ENCODE measurements at places on chromosomes 1 and 21. TPM values are rescaled to one million over a fixed set of nuclear protein-coding genes. Genes with fewer than 3 reads are reported as not detected.
A peak's percentile ranks its signal among the peaks of the same experiment; 100 is the strongest.

KCNJ9 gene
- total RNA-seq = not detected

- DNase-seq = no peak
Measured at GRCh38 chr1:15708486-15709137, 24.5 kb downstream of the PLEKHM2 start.

DNA sequence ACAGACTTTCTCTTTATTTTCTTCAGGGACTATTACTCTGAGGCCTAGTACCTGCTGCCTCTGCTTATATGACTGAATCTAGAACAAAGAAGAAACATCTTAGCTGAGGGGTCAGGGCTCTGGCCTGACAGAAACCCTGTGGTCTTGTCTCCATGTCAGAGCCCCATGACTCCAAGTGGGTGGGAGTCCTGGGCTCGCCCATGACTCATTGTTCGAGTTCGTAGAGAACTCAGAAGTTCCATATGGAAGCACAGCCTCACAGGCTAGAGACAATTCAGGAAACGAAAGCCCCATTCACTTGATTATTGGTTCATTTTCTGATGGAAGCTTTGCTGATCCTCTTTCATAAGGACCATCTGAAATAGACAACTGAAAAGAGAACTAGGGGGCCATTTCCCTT, 73.2 kb downstream of the CD58 start:
- no peak for DNase-seq

DNA sequence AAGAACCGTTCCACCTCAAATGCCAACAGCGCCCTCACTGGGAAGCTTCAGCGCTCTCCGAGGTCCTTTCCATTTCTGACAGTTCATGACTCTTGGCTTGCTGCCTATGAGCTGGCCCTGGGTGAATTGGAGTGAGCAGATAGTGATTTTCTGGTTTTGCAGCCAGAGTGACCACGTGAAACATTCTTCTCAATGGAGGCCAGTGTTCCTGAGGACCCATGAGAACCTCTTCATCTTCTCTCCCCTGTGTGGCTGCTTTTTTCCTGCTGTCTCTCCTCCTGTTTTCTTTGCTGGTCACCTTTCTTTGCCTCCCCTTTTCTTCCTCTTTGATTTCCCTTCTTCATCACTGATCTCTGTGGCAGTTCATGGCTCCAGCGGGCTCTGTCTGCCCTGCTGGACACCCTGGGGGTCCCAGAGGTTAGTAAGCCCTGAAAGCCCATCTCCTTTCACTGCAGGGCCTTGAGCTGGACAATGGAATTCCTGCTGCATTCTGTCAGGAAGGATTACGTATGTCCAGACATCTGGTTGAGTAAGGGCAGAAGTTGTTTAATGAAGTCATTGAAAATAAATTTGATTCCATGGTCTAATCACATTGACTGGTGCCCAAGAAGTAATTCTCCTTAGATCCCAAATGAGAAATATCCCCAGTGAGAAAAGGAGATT, 29.9 kb downstream of the VASH2 start:
- peak; percentile 44 for DNase-seq

DNA sequence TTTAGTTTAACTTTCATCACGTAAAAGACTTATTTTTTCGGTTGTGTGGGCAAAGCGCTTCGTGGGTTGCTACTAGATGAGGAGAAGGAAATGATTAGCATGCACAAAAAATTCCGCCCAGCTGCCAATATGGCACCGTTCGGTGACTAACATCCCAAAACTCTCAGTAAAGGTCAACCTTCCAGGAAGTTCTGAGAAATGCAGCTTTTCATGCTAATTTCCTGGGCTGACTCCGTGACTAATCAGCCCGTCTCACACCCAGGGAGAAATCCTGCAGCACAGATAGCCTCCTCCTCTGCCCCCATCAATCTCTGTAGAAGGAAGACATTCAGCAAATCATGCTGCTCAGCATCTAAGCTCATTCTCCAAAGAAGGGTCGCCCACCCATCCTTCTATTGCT, 34.1 kb downstream of the TMCO4 start:
- peak; percentile 3 for DNase-seq

DNA sequence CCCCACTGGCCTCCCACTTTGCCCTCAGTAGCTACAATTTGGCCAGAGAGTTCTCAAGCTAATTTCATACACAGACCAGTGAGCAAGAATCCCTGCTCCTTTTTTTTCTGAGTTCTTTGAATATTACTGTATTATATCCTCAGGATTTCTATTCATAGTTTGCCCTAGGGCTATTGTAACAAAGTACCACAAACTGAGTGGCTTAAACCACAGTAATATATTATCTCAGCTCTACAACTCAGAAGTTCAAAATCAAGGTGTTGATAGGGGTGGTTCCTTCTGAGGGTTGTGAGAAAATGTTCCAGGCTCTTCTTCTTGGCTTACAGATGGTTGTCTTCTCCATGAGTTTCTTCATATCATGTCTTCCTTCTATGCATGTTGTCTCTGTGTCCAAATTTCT, 289.4 kb upstream of the ESRRG start:
- no peak for DNase-seq

DNA sequence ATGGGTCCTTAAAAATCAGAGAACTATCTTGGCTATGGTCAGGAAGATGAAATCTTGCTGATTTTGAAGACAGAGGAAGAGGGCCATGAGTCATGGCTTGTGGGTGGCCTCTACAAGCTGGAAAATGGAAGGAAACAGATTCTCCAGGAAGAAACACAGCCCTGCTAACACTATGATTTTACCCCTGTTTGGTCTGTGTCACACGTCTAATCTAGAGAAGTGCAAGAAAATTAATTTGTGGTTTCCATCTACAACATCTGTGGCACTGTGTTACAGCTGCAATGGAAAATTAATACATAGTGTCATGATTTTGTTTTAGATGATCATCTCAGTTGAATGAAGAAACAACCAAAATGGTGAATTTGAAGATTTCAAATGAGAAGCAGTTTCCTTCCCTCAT, 288.7 kb upstream of the NRIP1 start:
- DNase-seq = no peak

KANK4 gene
- 16.1 TPM for total RNA-seq

EPHA2 gene
- total RNA-seq = 62.2 TPM

AMY1A gene
- total RNA-seq = not detected

DNA sequence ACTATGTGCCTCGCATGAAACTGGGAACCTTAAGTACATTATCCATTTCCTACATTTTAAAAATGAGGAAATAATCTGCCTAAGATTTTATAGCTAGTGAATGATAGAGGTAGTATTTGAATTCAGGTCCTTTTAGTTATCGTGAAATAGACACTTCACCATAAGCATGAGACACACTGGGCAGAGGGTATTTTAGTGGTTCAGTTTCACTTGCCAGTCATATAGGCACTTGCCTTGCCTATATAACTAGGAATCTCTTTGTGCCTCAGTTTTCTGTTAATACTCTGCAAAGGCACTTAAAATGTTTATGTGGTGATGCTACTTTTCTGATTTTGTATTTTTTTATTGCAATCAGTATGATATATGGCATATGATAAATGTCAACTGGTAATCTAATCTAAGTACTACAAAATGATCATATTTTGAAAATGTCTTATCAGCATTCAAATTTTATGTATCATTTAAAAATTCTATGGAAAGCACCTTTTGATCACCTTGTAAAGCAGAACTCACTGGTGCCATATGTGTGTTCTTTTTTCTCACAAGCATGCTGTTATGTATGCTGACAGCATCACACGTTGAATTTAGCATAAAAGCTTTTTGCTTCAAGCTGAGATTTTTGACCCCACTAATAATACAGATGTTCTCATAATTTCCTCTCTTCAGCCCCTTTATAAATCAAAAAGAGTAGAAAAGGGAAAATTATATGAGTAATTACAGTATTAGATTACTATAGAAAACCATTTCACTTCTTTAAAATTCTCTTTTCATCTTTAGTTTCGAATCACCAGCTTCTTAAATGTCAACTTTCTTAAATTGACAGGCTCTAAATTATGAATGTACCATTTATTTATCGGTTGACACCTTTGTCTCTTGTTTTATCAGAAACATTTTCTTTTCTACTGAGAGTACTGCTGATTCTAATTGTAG, 52.6 kb downstream of the RPS6KC1 start:
- no peak for DNase-seq

DNA sequence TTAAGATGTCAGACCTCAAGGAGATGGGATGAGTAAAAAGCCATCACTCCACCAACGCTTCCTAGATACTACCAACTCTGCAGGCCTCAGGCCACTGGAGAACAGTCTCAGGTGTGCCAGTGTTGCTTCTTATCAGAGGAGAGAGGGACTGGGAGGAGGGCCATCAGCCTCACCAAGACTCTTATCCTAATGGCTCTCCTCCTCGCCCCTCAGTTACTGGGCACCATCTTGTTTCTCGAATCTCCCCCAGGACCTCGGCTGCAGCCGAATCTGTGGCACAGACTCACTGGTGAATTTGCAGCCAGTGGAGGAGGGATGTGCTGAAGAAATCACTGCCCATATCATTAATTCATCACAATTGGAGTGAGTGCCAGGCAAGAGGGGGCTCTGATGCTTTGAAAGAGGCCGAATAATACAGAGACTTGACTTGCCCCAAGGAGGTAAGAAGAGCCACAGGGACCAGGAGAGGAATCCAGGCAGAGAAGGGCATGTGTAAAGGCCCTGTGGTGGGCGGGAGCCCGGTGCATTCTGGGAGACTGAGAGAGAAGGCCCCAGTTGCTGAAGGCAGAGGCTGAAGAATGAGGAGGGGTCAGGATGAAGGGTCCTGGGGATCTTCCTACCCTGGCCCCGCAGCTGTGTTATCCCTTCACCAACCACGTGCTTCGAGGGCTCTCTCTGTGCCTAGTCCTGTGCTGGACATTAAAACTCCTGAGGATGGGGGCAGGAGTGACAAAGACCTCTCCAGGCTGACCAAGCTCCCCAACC, 129.8 kb downstream of the PTPRU start:
- no peak for DNase-seq

C8A gene
- total RNA-seq = not detected

GRCh38 chr1:45531873-45532272, 10.2 kb upstream of the PRDX1 start:
- no peak for DNase-seq

DNA sequence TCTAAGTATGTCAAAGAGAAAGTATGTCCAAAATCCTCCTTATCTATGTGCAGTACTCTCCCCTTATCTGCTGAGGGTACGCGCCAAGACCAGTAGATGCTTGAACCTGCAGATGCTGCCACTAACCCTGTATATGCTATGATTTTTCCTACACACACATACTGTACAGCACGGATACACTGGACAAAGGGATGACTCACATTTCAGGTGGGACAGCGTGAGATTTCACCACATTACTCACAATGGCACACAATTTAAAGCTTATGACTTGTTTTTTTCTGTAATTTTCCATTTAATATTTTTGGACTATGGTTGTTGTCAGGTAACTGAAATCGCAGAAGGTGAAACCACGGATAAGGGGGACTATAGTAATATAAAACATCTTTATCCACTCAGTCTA, 4.1 kb downstream of the ORC1 start:
- DNase-seq = no peak

DNA sequence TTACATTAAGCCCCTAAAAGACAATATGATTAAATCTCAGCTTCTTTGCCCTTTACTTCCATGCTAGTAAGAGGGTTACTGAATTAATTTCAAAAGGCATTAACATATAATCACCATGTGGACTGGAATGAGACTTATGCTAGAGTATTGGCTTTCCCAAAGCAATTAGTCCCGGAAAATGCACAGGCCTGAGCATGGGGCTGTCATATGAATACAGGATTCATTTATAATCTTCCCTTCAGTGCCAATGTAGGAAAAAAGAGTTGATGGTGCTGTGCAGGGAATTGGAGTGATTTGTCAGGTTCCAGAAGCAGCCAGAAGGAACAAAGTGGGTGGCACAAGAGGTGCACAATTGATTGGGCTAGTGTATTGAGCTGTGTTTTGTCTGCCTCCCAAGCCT, 199.0 kb upstream of the L1TD1 start:
- DNase-seq = no peak

DNA sequence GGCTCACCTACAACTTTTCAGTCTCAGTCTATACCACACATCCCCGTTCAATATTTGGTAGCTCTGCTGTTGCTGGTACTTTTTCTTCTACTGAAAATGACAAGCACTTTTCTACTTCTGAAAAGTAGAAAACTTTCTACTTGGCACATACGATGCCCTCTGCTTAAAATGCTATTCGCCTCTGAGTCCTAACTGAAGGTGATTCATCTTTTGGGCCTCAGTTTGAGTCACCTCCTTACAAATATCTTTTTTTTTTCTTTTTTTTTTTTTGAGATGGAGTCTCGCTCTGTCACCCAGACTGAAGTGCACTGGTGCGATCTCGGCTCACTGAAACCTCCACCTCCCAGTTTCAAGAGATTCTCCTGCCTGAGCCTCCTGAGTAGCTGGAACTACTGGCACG, 136.0 kb upstream of the CYYR1 start:
- no peak for DNase-seq

GRCh38 chr1:79792219-79792930, 785.8 kb upstream of the ADGRL4 start:
- no peak for DNase-seq

DNA sequence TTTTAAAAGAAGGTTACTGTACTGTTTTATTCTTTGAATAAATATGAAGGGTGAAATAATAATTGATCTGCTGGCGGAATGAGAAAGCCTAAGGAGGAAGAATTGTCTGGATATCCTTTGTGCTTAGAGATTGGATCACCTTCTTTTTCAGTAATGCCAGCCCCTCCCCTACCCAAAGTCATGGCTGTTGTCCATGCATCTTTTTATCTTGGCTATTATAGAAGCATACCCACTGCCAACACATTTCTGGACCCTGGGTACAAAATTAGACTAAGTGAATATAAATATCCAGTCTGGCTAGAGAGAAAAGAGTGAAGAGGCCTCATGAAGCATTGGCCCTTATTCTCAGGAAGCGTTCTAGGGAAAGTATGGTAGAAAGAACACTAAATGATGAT, 28.1 kb downstream of the AK4 start:
- DNase-seq = peak; percentile 78

GRCh38 chr1:92346866-92347640, 48.2 kb downstream of the RPAP2 start:
- no peak for DNase-seq

GRCh38 chr1:162587347-162587746, 25.8 kb downstream of the UAP1 start:
- DNase-seq = peak; percentile 48

HPDL gene
- total RNA-seq = 0.21 TPM

PRDX6 gene
- total RNA-seq = 374 TPM

DLGAP3 gene
- not detected for total RNA-seq

GRCh38 chr1:43861337-43861736, 72.3 kb upstream of the ARTN start:
- no peak for DNase-seq

DNA sequence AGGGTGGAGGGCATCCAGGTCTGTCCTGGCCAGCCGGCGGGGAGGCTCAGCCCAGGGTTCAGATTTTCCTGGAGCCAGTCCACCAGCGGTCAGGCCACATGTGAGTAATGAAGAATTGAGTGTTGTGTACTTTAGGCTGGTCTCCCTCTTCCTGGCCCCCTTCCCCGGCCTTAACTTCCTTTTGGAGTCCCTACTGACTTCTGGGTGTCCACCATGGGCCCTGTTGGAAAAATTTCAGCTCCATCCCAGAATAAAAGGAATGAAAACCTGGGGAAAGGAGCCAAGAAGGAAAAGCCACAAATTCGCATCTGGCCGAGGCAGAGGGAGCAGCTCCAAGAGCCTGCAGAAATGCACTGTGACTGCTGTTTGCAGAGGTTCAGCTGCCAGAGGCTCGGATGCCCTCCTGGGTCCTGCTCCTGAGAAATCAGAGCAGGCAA, 35.5 kb upstream of the HHAT start:
- DNase-seq = peak; percentile 93

FALEC gene
- not detected for total RNA-seq

- no peak for DNase-seq
Measured at GRCh38 chr1:164670786-164671185, 111.8 kb downstream of the PBX1 start.

TCP10L gene
- total RNA-seq = 1.4 TPM

GRCh38 chr1:117652421-117652820, 46.6 kb downstream of the TENT5C start:
- DNase-seq = no peak

Data from tongue (tissue), 3 donors.